Mesendoderm (in vitro differentiated cells): ENCODE measurements at places on chromosomes 1 and 21.

DNA sequence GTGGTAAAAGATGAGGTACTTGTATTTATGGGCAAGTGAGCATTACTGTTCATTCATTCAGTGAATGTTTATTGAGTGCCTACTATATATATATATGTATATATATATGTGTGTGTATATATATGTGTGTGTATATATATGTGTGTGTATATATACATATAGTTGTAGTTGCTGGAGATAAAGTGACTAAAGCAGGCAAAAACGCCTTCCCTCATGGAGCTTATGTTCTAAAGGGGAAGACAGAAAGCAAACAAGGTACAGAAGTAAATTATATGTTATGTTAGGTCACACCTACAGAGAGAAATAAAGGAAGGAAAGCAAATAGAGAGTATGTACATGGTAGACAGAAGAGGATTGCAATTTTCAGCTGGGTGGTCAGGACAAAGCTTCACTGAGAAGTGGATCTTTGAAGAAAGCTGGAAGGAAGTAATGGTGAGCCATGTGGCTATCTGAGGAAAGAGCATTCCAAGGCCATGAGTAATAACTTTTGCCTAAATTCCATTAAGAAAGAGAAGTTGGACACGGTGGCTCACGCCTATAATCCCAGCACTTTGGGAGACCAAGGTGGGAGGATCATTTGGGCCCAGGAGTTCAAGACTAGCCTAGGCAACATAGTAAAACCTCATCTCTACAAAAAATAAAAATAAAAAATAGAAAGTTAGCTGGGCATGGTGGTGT lies 33.5 kb upstream of the KLF17 start:
- H3K36me3 ChIP-seq: no peaks in the 10 kb centered on the region
- no peaks in the 10 kb centered on the region for H3K4me1 ChIP-seq
- H3K27ac ChIP-seq: no peak overlapping the region
- DNase-seq: peak; percentile 74
- no peaks in the 10 kb centered on the region for H3K27me3 ChIP-seq

DNA sequence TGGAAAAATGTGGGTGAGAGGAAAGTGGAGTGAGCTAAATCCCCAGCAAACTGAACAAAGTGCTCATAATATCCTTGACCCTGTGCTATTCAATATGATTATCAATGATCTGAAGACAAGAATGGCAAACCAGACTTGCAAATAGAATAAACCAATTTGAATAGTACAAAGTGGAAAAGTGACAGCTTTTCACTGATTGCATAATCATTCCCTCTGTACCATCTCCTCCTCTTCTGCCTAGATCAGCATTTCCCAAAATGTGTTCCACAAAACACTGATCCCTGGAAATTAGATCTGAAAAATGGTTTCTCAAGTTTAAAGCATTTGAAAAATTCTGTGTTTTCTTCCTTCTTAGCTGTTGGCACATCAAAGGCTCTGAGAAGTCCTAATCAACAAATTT lies 8.1 kb downstream of the MTF1 start:
- no peaks in the 10 kb centered on the region for H3K27me3 ChIP-seq
- H3K4me1 ChIP-seq: no peaks in the 10 kb centered on the region
- no peak overlapping the region for H3K27ac ChIP-seq
- H3K36me3 ChIP-seq: peaks cover 4% of the 10 kb centered on the region
- no peak for DNase-seq

DNA sequence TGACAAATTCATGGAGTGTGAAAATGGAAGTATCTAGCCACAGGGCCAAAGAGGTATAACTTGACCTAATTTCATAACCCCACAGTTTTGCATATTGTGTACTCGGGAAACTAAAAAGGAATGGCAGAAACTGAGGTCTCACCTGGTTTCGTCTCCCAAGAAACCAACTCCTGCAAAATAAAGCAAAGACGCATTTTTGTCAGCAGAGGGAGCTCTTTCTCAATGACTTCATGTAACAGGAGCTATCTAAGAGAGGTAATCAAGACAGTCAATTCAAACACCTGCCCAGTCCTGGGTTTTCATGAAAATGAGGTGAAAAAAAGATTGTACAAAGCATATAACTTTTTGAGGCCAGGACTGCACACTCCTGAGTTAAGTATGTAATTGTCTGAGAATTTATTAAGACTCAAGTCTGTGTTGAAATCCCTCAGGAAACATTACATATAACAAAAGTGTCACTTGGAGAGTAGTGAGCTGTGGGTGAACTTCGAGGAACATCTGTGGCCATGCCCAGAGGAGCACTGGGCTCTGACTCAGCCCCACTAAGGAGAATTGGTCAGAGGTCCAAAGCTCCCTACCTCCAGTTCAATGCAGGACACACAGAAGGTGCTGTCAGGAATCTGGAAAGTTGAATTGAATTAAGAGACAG lies 17.6 kb downstream of the FCRL4 start:
- peak; percentile 85 for DNase-seq
- no peak overlapping the region for H3K27ac ChIP-seq
- no peak overlapping the region for H3K4me3 ChIP-seq
- no peaks in the 10 kb centered on the region for H3K4me1 ChIP-seq
- no peaks in the 10 kb centered on the region for H3K36me3 ChIP-seq

DNA sequence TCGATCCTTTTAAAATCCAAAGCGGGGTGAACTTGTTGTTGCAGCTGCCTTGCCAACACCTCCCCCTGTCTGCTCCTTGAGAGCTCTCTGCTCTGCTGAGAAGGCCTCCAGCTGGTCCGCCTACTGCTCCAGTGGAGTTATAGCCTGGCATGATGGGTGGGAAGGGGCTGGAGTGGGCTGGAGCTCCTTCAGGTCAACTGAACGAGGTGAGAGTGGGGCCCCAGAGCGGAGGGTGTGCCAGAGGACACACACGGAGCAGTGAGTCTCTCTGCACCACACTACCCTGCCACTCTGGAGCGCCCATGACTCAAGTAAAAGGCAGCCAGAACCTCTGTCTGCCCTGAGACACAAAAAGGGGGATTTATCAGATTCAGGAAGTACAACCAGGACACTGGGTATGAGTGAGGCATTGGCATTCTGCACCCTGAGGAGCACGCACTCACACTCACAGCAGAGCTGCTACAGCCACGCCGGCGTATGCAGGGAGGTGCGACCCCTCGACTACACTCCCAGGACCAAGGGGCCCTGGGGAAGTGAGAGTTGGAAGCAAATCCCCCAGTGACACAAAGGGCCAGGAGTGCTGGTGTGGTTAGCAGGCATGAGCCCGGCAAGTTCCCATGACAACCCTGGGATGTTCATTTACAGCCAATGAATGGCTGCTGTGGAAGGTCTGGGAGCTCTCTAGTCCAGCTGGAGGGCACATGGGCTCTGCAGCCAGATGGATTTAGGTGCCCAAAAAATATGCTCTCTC lies 28.0 kb upstream of the EVA1B start:
- H3K4me1 ChIP-seq: no peaks in the 10 kb centered on the region
- H3K36me3 ChIP-seq: peaks cover 17% of the 10 kb centered on the region
- H3K4me3 ChIP-seq: no peak overlapping the region
- no peaks in the 10 kb centered on the region for H3K27me3 ChIP-seq

GRCh38 chr1:117709249-117709691 lies 103.4 kb downstream of the TENT5C start:
- DNase-seq: no peak
- no peak overlapping the region for H3K27ac ChIP-seq
- H3K4me3 ChIP-seq: no peak overlapping the region
- H3K4me1 ChIP-seq: peaks cover 5% of the 10 kb centered on the region

DNA sequence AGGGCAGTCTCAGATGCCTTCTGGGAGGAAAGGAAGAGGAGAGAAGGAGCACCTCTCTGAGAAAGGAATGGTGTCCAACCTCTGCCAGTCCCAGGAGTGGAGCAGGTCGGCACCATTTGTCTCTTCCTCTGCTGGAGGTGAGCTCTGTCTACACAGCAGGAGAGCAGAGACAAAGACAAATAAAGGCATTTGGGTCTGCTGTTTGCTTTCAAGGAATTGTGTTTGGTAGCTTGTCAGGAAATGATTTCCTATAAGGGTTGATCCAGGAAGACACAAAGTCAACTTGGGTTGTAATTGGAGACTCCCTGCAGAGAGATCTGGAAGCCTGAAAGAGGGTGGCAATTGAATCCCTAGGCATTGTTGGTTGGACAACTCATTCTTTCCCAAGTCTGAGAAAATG lies 34.5 kb upstream of the PLXNA2 start:
- DNase-seq: peak; percentile 73
- no peak overlapping the region for H3K4me3 ChIP-seq
- H3K4me1 ChIP-seq: peaks cover 25% of the 10 kb centered on the region
- no peaks in the 10 kb centered on the region for H3K27me3 ChIP-seq
- peak overlapping the region; percentile 4 for H3K27ac ChIP-seq
- H3K36me3 ChIP-seq: no peaks in the 10 kb centered on the region

DNA sequence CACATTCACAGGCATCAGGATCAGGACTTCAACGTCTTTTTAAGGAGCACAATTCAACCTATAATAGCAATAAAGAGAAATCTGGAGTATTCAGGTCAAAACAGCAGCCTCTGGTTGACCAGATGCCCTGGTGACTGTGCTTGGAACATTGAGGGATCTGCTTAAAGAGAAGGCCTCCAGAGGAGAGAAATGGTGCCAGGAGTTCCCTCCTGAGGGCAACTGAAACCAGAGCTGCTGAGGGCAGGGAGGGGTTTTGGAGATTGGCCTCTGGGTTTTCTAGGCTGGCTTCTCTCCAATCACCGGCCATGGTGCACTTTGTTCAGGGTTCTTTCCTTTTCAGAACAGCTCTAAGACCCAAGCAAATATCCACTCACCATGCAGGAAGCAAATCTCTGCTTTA lies 190.7 kb upstream of the KIAA0040 start:
- no peak for DNase-seq
- no peaks in the 10 kb centered on the region for H3K4me1 ChIP-seq
- H3K4me3 ChIP-seq: no peak overlapping the region
- no peaks in the 10 kb centered on the region for H3K27me3 ChIP-seq
- no peak overlapping the region for H3K27ac ChIP-seq

DNA sequence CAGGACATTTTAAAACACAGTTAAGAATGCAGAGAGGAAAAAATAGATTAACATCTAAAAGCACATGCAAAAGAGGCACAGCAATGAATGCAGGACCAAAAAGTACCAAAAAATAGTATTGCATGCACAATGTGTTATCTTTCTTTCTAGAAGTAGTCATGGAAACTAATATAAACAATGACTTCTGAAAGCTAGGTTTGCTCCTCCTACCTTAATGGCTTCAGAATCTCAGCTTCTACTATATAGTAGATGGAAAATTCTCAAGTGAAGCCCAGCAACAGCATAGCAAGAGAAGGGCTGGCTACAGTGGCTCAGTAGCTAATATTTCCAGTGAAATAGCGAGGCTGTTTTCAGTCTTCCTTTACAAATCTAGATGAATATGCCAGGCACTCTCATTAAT lies 125.1 kb downstream of the CRB1 start:
- H3K27me3 ChIP-seq: no peaks in the 10 kb centered on the region
- H3K4me3 ChIP-seq: no peak overlapping the region
- H3K36me3 ChIP-seq: no peaks in the 10 kb centered on the region

GRCh38 chr1:40030528-40031135 lies 9.9 kb upstream of the CAP1 start:
- no peaks in the 10 kb centered on the region for H3K4me1 ChIP-seq
- no peaks in the 10 kb centered on the region for H3K27me3 ChIP-seq
- DNase-seq: no peak

DNA sequence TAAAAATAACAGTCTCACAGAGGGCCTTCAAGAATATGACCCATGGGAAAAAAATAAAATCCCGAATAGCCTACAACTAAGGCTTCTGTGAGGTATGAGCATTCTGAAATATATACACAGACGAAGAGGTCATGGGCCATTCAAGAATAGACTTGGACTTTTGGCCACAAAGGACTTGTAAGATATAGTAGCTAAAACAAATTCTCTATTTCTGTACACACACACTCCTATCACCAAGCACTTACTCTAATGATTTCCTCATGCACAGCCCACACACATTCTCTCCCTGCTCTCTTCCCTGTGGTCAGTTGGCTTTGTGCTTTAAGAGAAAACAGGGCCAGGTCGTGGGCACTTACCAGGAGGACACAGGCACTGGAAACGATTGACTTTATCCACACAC lies 69.7 kb upstream of the ADAM30 start:
- peaks cover 3% of the 10 kb centered on the region for H3K36me3 ChIP-seq
- no peaks in the 10 kb centered on the region for H3K4me1 ChIP-seq
- H3K4me3 ChIP-seq: no peak overlapping the region
- H3K27me3 ChIP-seq: no peaks in the 10 kb centered on the region

GRCh38 chr21:45417951-45418300 lies 13.0 kb downstream of the COL18A1 start:
- no peak for DNase-seq
- no peaks in the 10 kb centered on the region for H3K27me3 ChIP-seq
- H3K27ac ChIP-seq: no peak overlapping the region
- peaks cover 3% of the 10 kb centered on the region for H3K36me3 ChIP-seq

DNA sequence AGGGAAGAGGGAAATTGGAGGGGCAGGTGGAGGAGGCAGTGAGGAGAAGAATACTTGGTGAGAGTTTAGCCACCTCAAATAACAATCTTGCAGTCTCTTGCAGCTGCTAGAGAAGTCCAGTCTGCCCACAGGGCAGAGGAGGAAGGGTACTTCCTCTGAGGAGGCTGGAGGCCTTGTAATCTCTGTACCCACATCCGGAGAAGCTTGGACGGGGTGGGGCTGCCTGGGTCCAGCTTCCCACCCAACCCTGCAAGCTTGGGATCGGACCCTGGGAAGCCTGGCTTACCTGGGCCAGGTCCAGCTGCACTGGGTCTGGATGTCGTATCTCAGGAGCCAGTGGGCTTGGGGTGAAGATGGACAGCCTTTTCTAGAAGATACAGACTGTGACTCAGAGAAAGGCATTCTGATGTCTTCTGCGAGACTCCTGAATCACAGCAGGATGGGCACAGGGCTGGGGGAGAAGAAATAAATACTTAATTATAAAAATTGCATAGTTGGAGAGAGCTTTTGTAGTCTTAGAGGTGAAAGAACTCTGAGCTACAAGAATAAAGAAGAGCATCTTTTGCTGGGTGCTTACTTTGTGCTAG lies 111.8 kb upstream of the JUN start:
- H3K27me3 ChIP-seq: no peaks in the 10 kb centered on the region
- no peak overlapping the region for H3K27ac ChIP-seq

- no peak for DNase-seq
- no peak overlapping the region for H3K4me3 ChIP-seq
- H3K4me1 ChIP-seq: peaks cover 2% of the 10 kb centered on the region
- no peaks in the 10 kb centered on the region for H3K27me3 ChIP-seq
- no peak overlapping the region for H3K27ac ChIP-seq
- H3K36me3 ChIP-seq: no peaks in the 10 kb centered on the region
These were observed 6.0 kb downstream of the LDLRAD1 start for GRCh38 chr1:54012008-54012325.

GRCh38 chr1:161827786-161828185 lies 61.7 kb downstream of the ATF6 start:
- no peak overlapping the region for H3K27ac ChIP-seq
- no peaks in the 10 kb centered on the region for H3K27me3 ChIP-seq
- DNase-seq: no peak
- H3K36me3 ChIP-seq: no peaks in the 10 kb centered on the region

GRCh38 chr1:40612345-40612831 lies 53.1 kb downstream of the RIMS3 start:
- peak; percentile 81 for DNase-seq
- no peak overlapping the region for H3K4me3 ChIP-seq
- no peak overlapping the region for H3K27ac ChIP-seq
